Spleen (tissue), 13 donors: ENCODE measurements at places on chromosomes 12 and 14. TPM values are rescaled to one million over a fixed set of nuclear protein-coding genes. Genes with fewer than 3 reads are reported as not detected.

DNA sequence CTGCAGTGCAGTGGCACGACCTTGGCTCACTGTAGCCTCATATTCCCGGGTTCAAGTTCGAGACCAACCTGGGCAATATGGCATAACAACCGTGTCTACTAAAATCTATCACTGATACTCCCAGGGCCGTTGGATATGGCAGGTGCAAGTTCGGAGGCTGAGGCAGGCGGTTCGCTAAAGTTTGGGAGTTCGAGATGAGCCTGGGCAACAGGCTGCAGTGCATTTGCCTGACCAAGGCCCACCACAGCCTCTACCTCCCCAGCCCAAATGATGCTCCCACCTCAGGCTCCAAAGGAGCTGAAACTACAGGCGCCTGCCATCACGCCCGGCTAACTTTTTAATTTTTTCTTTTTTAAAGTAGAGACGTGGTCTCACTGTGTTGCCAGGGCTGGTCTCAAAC is 177.1 kb upstream of the ALG10B start:
- no peak for DNase-seq

GRCh38 chr14:91065266-91065665 is 4.8 kb upstream of the RPS6KA5 start:
- no peak for DNase-seq

DNA sequence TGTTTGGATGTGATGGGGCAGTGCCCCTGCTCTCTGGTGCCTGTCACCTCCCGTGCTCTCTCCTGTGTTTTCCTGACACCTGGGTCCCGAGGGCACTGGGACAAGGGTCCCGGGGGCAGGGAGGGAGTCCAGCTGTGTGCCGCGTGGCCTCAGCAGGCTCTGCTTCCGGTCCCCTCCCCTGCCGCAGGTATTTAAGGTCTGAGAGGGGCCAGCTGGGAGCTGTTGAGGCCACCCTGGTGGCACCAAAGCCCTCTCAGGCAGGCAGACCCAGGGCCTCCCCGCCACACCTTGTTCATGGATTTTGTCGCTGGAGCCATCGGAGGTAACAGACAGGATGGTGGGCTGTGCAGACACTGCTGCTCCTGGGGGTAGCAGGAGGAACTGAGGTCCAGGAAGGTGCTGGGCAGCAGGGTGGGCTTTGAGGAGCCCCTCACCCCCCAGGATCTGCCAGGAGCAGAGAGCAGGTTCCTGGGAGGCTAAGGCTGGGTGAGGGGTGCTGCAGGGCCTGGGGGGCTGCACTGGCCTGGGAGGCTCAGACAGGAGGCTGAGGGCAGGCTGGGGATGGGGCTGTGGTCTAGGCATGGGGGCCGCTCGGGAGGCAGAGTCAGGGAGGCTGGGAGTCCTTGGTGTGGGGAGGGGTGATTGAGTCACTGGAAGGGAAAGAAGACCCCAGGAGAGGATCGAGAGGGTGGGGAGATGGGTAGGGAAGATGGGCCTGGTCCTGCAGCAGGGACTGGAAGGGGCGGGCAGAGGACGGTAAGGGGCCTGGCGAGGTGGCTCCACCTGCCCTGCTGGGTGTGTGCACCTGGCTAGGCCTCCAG is at the start of gene SLC25A47:
Gene SLC25A47 (plus strand): TSS at position 219 of the 821 bp plus-strand sequence. CDS start 76 bp downstream, at position 295.
- DNase-seq: no peak

DNA sequence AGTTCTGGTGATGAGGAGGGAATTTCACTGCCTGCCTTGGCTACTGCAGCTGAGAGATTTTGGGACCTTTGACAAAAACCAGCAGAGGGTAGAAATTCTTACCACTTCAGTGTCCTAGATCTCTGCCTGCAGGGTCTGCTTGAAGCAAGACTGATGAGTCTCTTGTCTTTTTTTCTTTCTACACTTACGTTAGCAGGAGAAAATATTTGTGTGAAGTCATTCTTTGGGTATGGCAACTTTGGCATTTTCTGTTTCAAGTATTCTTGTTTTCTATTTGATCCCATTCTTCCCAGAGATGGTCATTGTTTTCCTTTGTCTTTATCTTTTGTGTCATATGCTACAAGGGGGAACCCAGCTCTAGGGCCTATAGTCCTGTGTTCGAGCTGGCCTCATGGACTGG is 65.6 kb upstream of the FERMT2 start:
- DNase-seq: no peak

GRCh38 chr12:132471011-132471857 is 18.7 kb upstream of the FBRSL1 start:
- peak; percentile 79 for DNase-seq

- DNase-seq: no peak
Measured at GRCh38 chr14:95339301-95339865, 19.7 kb upstream of the CLMN start.

- no peak for DNase-seq
Measured at GRCh38 chr12:105876396-105876927, 262.3 kb downstream of the NUAK1 start.

DNA sequence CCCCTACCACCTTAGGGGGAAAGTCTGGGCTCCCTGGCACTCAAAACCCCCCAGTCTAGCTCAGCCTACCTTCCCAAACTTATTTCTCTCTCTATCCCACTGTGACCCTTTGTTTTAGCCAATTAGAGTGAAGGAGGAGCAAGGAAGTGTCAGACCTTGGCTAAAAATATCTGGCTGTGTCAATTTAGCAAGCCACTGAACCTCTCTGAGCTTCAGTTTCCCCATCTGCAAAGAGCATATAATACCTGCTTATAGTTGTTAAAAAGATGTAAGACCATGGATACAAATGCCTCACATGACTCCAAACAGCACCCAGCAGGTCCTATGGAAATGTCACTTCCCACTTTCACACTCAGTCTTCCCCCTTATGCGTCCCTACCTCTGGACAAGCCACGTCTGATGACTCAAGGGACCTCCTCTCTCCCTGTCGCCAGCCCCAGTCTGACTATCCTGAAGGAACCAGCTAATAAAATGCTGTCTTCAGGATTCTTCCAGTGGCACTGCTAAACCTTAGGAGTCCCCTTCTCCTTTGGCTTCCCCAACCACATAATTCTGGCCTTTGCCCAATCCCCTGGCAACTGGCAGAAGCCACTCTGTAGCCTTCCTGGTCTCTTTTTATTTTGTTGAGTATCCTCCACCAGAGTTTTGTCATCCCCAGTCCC is 19.3 kb downstream of the FOXN3 start:
- DNase-seq: no peak

- no peak for DNase-seq
Measured at GRCh38 chr14:74952697-74953484, 2.5 kb downstream of the PGF start.

- DNase-seq: no peak
Measured at GRCh38 chr12:103794309-103795213, 46.5 kb downstream of the NT5DC3 start.

DNA sequence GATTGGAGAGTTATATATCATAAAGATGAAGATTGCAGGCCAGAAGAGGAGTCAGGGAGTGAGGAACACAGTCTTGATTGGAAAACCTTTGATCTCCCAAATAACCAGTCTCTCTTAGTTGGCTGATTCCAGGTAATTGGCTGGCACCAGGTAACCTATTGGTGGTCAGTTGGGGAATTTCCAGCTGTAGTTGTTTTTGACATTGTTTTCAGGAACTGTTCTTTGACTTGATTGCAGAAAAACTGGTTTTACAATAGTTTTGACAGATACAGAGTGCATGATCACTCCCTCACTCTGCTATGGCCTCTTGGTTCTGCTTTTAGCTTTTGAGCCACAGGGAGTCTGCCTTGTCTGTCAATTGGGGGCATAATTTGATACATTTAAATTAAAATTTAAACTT is 71.6 kb downstream of the ZNF641 start:
- no peak for DNase-seq

- no peak for DNase-seq
Measured at GRCh38 chr12:67447180-67447579, 178.0 kb downstream of the CAND1 start.

DNA sequence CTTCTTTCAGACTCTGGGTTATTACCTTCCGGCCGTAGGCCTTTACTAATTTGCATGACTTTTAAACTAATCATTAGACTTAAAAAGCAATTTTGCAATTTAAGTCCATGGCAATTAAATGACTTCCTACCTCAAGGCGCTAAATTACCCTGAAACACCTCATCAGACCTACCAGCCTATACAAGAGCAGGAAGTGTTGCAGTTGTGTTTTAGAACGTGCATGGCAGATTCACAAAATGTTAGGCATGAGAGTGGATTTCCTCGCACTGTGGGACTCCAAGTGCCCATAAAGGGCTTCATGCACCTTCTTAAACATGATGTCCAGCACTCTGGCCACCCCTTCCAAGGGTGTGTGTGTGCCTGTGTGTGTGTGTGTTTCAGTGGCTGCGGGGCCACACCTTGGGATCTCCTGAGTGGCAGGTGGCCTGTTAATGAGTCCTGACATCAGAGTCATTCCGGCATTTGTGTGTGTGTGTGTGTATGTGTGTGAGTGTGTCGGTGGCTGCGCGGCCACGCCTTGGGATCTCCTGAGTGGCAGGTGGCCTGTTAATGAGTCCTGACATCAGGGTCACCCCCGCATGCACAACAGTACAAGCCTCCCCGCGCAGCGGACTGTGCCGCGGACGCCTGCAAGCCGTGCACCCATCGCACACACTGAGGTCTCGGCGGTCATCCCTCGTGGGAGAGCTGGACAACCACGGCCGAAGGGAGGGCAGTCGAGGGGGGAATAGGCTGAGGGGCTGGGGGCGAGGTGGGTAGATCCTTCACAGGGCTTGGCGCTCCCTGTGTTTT is 900 bp downstream of the C2CD5 start:
- peak; percentile 93 for DNase-seq

DNA sequence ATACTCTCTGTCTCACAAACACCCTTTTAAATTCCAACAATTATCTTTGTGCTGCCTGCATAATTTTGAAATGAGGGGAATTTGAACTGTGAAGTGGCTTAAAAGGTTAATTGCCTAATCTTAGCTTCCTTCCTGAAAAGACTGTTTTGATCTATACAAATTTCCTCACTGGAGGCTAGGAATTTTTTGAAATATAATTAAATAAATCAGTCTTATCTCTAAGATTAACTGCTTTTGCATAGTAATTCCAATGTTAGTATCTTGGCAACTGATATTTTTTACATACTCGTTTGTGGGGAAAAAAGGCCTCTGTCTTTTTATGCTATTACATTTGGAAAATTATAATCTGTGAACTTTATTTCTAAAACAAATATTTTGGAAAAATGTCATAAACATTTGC is 498.5 kb downstream of the TMTC2 start:
- DNase-seq: no peak

GRCh38 chr14:39857376-39858055 is 425.3 kb upstream of the FBXO33 start:
- DNase-seq: no peak

GRCh38 chr12:58086930-58087329 is 145.6 kb downstream of the ATP23 start:
- DNase-seq: no peak

DNA sequence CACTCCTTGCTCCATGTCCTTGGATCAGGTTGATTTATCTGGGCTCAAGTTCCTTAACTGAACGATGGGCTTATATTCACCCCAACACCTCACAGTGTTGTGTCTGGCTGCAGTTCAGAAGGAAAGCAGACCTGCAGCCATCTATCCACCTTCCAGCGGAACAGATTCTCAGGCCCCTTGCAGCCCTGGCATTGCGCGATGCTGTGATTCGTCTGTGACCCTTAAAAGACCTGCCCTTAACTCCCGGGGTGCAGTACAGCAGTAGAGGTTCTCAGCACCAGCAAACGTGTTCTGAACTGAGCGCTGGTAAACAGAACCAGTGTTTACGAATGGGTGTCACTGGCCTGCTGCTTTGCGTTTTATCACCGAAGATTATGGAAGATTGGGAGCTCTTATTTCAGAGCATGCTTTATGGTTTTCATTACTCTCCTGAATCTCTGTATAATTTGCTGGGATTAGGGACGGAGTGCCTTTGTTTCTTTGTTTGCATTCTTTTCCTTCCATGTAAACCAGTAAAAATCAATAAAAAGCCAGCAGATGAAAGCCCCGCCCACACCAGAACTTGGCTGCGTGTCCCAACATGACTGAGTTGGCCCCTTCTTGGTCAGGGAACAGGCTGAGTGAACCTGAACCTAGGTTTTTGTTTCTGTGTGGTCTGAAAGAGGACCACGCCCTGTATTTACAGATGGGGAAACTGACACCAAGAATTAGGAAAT is 286.7 kb upstream of the CRY1 start:
- no peak for DNase-seq

DNA sequence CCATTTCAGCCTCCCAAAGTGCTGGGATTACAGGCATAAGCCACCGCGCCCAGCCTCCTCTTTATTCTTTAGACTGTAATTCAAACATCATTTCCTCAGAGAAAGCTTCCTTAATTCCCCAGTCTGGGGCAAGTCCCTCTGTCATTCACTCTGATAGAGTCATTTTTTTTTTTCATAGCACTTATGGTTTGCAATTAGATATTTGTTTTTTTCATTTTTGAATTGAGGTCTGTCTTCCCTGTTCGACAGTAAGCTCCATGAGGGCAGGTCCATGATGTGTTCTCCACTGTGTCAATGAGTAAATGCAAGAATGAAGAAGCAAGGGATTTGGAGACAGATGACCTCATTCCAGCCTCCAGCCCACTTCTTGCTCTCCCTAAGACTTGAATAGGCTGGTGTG is 12.1 kb downstream of the ASIC1 start:
- peak; percentile 4 for DNase-seq

GRCh38 chr12:28167981-28168485 is 22.2 kb upstream of the CCDC91 start:
- no peak for DNase-seq

- DNase-seq: no peak
Measured at GRCh38 chr12:42508913-42509460, 80.6 kb downstream of the PRICKLE1 start.

DNA sequence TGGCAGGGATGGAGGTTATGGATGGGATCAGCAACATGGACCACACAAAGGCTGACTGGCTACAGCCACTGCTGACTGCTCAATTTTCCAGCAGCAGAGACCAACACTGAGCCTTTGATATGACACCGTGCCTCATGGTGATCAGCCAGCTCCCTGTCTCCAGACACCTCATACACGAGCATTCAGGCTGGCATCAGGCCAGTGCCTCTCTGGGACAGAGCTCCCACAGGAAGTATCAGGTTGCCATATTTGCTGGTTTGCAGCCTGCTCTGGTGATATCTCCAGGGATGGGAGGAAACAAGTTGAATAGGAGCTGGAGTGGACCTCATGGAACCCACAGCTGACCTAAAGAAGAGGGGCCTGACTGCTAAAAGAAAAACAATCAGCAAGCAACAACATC is 471.2 kb upstream of the ATXN7L3B start:
- no peak for DNase-seq

The LRP1-AS gene
- not detected for total RNA-seq

The CCDC184 gene
- total RNA-seq: 1.3 TPM

The LALBA gene
- total RNA-seq: not detected

The SOS2 gene
- 55.5 TPM for total RNA-seq

The PAH gene
- total RNA-seq: not detected

The PCED1B gene
- total RNA-seq: 19.9 TPM

The SIRT4 gene
- 2.6 TPM for total RNA-seq

The DEGS2 gene
- 1.4 TPM for total RNA-seq

The LRFN5 gene
- 1.3 TPM for total RNA-seq

The CCDC175 gene
- 1.9 TPM for total RNA-seq
